Epithelial cell of prostate (primary cell): ENCODE measurements at places on chromosomes 7 and 10.

DNA sequence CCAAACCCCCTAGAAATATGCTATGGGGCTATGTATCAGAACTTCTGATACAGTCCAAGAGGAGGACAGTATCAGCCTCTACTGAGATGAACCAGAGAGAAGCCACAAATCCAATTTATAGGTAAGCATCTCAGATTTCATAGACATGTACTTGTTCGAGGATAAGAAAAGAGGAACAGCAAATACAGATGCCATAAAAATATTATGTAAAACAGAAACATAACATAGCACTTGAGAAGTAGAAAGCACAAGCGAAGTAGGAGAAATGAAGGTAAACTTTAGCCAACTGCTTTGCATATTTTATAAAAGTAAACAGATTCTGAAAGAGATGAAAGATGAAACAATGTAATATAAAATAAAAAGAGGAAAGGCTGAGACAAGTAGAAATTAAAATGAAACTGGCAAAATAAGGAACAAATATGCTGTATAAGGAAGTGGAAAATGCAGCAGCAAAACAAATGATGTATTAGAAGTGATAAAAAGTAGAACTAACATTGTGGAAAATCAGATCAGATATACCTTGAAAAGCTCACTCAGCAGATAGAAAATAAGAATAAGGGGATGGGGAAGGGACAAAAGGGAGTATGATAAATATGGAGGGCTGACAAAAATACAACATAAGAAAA, 135.1 kb downstream of the SKAP2 start:
- no peak for DNase-seq

GRCh38 chr10:8056871-8057331, 2.4 kb downstream of the GATA3 start:
- no peak for DNase-seq

GRCh38 chr7:32618987-32619386, 123.7 kb downstream of the AVL9 start:
- no peak for DNase-seq

GRCh38 chr7:34612661-34613060, 45.4 kb upstream of the NPSR1 start:
- no peak for DNase-seq

DNA sequence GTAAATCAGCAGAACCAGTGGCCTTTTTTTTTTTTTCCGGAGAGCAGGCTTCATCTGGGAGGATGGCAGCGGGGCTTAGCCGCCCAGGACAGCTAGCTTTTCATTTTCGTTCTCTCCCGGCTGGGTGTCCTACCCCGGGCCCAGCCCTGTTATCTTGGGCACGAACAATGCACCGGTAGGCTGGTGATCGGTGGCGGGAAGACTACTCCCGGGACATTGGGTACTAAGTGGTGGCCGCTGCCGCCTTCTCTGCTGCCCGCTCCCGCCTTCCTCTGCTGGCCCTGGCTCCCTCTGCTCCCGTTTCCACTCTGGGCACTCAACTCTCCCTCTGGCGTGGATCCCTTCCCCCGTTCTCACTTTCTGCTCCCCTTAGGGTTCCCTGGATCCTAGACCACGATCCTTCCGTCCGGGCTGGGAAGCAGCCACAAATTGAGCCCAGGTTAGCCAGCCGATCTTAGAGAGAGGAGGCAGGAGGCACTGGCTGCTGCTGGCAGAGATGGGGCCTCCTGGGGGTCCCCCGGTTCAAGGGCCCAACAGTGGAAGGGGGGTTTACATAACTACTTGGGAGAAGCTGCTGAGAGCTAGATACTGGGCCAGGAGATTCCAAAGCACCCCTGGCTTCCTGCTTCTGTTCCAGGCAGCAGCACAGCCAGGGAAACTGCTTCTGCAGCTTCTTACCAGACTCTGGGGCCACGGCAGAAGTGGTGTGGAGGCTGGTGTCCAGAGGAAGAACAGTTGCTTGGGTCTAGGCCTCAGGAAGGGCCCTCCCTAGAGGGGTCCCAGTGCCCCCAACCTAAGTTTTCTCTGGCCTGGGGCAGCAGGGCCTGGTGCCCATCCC, 1.8 kb downstream of the TLX1 start:
- DNase-seq = no peak

DNA sequence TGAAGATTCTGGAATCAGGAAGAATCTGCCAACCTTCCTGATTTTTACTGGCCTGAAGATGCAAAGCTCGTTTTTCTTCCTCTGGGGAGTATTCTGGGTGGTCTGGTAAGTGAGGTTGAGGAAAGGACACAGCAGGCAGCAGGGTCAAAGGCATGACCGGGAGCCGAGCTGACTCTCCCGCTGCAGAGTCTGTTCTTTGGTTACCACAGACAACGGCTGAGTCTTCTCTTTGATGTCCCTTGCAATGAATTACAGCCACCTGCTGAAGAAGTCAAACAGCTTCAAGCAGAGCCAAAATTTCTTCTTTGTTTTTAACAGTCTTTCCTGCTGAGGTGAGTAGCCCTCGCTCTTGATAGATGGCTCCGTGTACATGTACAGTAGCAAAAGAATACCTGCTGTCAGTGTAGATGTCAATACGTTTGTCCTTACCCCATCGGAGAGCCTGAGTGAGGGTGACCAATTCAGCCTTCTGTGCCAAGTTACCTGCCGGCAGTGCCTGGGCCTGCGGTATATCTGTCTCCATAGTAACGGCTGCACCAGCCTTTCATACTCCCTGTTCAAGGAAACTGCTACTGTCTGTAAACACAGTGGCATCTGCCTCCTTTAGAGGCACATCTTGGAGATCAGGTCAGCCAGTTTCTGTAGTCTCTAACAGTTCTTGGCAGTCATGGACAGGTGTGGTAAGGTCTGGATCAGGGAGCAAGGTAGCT, 76.4 kb downstream of the PRR15 start:
- no peak for DNase-seq

DNA sequence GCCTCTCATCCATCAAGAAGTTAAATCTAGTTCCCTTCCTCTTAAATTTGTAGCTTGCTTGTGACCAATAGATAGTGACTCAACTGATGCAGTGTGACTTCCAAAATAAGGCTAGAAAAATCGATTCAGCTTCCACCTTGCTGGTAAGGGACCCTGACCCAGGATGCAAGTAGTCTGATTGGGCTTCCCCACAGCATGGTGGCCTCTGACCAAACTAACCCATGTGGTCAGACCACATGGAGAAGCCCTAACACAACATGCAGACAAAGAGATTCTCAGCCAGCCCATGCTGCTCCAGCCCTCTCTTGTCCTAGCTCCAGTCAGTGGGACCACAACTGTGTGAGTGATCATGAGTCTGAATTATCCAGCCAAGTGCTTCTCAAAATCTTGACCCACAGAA, 710.8 kb downstream of the MAGI2 start:
- DNase-seq = no peak

DNA sequence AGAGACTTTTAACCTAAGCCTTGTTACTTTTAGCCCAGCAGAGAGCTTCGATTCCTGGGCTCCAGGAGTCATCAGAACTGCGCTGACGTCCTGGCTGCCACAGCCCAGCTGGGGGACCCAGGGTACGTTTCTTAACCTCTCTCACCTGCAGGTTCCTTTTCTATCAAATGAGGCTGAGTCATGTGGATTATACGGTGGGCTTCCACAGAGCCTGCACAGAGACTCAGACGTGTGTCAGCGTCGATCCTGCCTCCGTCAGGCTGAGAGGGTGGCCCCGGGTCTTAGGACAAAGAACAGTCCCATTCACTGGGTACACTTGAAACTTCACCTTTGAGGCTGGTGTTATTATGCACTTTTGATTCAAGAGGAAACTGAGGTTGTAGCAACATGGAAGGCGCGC, 100.7 kb upstream of the FGFR2 start:
- DNase-seq = no peak

DNA sequence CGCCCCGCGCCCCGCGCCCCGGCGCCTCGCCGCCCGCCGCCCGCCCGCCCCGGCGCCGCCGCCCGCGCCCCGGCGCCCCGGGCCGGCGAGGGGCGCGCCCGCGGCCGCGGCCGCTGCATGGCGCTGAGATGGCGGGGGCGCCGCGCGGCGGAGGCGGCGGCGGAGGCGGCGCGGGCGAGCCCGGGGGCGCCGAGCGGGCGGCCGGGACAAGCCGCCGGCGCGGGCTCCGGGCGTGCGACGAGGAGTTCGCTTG, 174 bp downstream of the ADCY1 start:
- no peak for DNase-seq

DNA sequence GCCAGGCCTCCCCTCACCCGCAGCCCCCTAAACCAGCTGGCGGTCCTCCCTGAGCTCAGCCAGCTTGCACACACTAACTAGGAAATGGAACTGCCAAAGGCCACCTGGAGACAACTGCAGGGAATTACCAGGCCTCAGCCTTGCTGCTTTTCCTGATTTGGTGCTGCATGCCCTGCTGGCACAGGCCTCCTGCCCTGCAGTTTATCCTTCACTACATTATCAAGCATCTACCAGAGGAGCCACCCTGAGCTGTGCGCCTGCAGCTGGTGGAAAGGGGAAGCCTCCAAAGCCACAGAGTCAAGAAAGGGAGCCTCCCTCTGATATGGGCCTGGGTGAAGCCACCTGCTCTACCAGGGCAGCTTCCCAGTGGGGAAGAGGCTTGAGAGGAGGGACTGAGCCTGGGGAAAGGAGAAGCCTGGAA, 139.8 kb downstream of the GRID1 start:
- no peak for DNase-seq

DNA sequence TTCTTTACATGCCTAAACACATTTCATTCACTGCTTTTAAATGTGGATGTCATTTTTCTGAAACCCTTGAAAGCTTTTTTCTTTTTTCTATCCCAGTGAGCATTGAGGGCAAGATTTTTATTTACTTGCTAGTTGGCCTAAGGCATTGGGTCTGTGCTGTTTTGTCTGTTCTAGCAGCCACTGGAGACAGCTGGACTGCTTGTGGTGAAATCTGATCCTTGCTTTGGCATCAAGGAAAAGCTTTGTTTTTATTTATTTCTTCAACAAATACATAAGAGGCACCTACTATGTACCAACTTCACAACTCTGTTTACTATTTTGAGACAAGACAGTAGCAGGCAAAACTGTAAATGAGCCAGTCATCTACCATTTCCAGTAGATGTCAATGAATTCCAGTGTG, 28.4 kb upstream of the PDLIM1 start:
- no peak for DNase-seq

GRCh38 chr10:7513936-7514335, 103.1 kb upstream of the SFMBT2 start:
- no peak for DNase-seq
